ENCODE measurements at places on chromosomes 2 and 18.

GRCh38 chr2:197383825-197384224, 51.0 kb downstream of the SF3B1 start:
- no peak for DNase-seq

GRCh38 chr2:52779446-52779845, 988.2 kb upstream of the CHAC2 start:
- no peak for DNase-seq

- no peak for DNase-seq
Measured at GRCh38 chr2:198697218-198697617, 760.5 kb downstream of the SATB2 start.

DNA sequence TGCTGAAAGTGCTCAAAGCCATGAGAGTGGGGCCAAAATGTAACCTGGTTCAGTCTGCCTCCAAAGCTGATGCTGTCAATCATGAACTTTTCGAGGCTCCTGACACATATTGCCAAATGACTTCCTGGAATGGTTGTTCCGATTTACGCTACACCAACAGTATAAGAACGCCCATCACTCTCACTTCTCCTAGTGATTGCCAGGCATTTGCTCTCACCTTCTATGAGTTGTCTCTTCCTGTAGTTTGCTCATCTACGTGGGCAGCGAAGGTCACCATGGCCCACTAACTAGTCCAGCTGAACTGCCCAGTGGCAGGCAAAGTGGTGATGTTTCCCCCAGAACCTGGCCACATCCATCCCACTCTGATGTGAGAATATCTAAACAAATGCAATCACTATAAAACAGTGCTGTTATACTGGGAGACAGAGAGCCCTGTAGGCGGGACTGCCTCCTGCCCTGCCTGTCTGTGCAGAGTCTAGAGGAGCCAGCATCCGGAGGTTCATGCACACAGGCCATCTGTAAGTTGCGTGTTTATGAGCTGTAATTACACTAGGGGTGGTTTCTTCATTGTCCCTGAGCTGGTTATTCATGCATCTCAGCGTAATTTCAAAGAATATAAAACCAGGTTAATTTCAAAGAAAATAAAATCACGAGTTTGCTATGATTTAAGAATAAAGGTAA, 8.8 kb upstream of the CABLES1 start:
- DNase-seq: no peak

DNA sequence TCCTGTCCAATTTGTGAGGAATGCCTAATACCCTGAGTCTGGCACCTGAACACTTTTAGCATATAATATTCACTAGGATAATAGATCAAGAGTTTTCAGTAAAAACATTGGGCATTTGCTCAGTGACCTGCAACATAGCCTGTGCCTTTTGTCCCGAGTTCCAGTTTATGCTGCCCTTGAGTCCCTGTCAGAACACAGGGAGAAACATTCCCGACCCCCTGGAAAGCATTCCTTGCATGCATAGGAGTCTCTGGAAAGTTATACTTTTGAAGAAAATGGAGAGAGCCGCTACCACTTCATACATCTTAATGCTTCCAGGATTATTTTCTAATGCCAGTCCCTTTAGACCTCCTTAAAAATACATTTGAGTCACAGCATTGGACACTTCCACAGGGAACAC, 107.3 kb downstream of the PLCL1 start:
- no peak for DNase-seq

DNA sequence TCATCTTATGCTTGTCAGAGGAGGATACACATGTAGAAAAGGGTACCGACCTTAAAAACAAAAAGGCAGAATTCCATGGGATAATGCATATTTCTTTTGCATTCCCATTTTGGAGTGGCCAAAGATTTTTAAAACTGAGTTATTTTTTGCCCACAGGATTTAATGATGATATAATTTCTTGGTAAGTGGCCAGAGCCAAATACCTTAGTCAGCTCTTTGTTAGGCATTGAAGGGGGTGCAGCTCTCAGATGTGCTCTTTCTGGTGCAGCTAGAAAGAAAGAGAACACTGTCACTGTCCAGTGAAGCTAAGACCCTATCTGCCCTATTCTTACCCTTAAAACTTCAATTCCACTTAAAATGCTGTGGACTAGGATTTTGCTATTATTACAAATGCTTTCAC, 10.8 kb downstream of the COQ10B start:
- no peak for DNase-seq

DNA sequence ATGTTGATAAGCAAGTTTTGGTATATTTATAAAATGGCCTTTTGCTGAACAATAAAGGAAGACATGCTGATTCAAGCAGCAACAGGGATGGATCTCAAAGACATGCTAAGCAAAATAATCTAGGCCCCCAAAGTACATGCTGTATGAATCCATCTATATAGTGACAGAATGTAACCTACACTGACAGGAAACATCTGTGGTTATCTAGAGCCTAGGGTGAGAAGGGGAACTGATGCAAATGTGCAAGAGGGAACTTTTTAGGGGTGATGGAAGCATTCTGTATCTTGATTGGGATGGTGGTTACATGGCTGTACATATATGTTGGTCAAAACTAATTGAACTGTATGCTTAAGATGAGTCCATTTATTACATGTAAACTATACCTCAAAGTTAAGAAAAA, 24.2 kb downstream of the CNRIP1 start:
- DNase-seq: no peak

DNA sequence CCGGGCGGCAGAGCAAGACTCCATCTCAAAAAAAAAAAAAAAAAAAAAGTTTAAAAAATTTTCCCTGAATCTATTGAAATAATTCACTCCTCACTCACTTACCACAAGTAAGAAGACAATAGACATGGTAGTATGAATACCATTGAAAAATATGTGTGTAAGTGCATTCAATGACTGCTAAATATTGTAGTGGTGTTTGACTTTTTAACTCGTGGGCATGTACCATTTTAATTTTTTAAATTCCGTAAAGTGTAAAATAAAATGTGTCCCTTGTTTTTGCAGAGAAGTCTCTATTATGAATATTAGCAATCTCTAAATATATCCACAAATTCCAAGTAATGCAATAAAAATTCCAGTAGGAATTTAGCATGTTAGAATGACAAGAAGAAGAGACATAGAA, 134.1 kb downstream of the COPS8 start:
- no peak for DNase-seq

GRCh38 chr2:203240491-203240890, 1.7 kb downstream of the CYP20A1 start:
- no peak for DNase-seq

DNA sequence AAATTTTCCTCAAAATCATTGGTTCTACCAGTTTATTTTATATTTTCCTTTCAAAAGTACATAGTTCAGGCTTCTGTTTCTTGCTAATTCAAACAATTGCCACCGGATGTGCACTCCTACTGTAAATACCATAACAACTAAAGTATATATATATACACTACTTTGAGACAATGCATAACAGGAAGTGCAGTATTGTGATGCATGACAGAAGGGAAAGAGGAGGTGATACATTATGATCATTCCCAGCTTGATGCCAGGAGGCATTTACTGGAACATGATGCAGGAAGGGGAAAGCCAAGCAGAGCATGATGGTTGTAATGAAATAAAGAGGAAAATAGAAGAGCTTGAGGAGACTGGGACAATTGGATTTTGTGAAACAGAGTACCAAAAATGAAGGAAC, 215.2 kb upstream of the NT5C1B start:
- no peak for DNase-seq

DNA sequence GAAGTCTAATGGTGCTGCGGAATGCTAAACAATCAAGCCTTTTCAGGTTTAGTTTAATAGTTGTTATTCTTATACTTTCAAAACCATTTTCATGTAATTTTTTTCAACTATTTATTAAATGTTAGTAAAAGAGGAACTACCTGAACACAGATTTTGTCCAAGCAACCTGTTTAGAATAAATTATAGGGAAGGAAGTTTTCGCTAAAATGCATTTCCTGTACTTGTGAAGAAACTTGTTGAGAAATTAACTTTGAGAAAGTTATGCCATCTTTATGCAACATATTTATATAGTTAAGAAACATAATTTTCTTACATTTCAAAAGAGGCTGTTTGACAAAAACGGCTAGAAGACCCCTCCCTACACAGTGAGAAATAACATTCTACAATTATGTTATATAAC, 16.6 kb downstream of the MAP4K4 start:
- DNase-seq: no peak
